Central memory CD4-positive, alpha-beta T cell (primary cell): ENCODE measurements at places on chromosomes 3 and 15.

- DNase-seq, result no peak
Measured at GRCh38 chr15:37586011-37586583, 348.3 kb upstream of the TMCO5A start.

DNA sequence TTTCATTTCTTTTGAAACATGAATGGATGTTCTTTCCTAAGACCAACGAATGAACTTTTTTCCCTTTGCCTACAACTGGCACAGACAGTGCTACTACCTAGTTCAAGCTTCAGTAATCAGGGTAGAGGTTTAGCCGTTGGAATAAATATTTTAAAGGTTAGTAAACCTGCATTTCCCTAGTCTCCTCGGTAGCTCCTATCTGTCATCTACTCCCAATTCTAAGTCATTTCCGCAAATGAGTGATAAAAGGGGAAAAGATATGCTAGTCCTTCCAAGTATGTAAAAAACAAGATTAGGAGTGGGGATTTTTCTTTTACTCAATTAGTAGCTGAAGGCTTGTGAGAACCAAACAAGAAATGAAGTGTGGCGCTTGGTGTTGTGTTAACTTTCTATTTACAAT lies 15.2 kb downstream of the SLTM start:
- DNase-seq, result no peak

- no peak for DNase-seq
Measured at GRCh38 chr3:79139395-79140068, 628.3 kb downstream of the ROBO1 start.

DNA sequence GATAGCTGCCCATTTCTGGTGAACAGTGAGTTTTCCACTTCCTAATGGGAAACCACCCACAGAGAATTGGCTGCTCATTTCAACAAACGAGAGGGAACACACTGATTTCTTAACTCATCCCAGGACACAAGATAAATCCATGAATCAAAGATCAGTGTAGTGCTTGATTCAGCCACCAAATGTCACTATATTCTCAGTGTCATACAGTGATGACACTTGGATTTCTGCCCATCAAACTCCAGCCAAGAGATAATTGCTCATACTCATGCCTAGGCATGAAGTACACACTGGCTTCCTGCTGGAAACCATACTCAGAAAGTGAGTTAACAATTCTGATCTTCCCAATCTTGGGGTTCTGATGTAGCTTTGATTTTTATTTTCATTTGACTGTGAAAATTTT lies 35.4 kb upstream of the GRM7 start:
- DNase-seq, result no peak

DNA sequence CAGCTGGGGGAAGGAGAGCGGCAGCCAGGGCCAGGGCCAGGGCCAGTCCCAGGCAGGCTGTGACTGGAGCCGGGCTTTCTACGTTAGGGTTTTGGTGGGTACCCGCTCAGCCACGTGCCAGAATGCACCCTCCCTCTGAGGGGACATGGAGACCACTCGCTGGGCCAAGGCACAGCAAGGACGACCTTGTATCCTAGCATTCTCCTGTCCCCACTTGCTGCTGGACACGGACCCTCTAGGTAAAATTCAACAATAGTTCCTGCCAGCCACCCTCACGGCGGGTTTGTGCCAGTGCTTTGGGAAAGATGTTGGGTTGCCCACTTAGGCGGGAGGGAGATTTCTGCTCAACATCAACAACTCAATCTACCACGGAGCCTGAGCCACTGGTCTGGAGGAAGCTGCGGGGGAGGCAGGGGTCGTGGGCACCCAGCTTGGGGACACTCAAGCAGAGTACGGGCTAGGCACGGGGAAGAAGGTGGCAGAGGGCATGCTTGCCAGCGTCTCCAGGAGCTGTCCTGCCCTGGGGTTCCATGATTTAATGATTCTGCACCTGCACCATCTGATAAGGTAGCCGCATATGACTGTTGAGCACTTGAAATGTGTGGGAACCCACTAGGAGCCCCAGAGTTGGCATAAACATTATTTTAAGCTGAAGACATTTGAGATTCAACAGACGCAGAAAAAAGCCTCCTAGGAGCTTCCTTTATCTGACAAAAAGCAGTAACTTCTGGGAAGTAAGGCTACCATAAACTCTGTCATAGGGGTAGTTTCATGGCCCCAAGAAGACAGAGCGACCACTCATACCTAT lies 22.5 kb upstream of the C15orf39 start:
- no peak for DNase-seq

- no peak for DNase-seq
Measured at GRCh38 chr3:195540027-195540426, 3.1 kb downstream of the PPP1R2 start.

- DNase-seq, result no peak
Measured at GRCh38 chr3:73536952-73537351, 87.8 kb downstream of the PDZRN3 start.

- DNase-seq, result no peak
Measured at GRCh38 chr15:74954515-74954914, 2.1 kb downstream of the RPP25 start.

- DNase-seq, result no peak
Measured at GRCh38 chr3:59440285-59441028, 390.6 kb upstream of the CFAP20DC start.

GRCh38 chr3:124884474-124885101 lies 2.6 kb downstream of the ITGB5 start:
- no peak for DNase-seq

GRCh38 chr3:37853691-37854413 lies 7.8 kb upstream of the CTDSPL start:
- DNase-seq, result no peak

GRCh38 chr3:127214975-127215374 lies 22.0 kb downstream of the PRR23E start:
- no peak for DNase-seq
